ENCODE measurements at places on chromosomes 2 and 18. TPM values are rescaled to one million over a fixed set of nuclear protein-coding genes. Genes with fewer than 3 reads are reported as not detected.

GRCh38 chr18:72181241-72181764 is 362.8 kb downstream of the CBLN2 start:
- peaks cover 9% of the 10 kb centered on the region for H3K4me1 ChIP-seq
- no peak for DNase-seq
- H3K4me3 ChIP-seq = no peak overlapping the region
- H3K27me3 ChIP-seq = no peaks in the 10 kb centered on the region
- H3K27ac ChIP-seq = no peak overlapping the region
- H3K36me3 ChIP-seq = peaks cover 6% of the 10 kb centered on the region

DNA sequence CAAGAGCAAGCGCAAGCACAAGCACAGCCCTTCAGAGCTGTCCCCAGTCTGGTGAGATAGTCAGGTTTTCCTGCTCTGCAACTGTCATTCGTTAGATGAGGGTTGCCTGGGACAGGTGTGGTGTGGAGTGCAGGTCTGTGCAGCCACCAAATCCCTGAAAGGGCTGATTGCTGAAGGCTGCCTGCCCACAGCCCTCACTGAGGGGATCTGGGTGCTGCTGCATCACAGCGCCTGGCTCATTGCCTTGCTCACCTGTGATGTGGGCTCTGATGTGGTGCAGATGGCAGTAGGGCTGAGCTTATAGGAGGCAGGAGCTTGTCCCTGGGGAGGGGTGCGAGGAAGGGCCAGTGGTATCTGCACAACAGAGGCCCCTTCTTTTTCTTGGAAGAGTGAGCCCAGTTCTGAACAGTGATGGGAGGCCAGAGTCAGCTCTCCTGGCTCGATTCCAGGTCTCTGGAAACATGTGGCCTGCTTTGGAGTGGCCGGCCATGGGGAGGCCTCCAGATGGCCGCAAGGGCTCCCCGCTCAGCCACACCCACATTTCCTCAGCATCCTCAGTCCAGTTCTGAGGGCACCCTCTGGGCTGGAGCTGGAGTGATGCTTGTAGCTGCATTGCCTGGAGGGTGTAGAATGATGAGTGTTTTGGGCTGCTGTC is 11.4 kb downstream of the UBE2F start:
- no peak for DNase-seq
- peaks cover 65% of the 10 kb centered on the region for H3K4me1 ChIP-seq
- H3K4me3 ChIP-seq = no peak overlapping the region
- H3K27me3 ChIP-seq = no peaks in the 10 kb centered on the region

GRCh38 chr2:55019526-55020258 is 30.6 kb downstream of the RTN4 start:
- no peak for DNase-seq
- H3K4me3 ChIP-seq = no peak overlapping the region
- H3K27ac ChIP-seq = no peak overlapping the region

SCN1A gene
- total RNA-seq = not detected

- peaks cover 42% of the 10 kb centered on the region for H3K27me3 ChIP-seq
- no peaks in the 10 kb centered on the region for H3K4me1 ChIP-seq
- no peak overlapping the region for H3K4me3 ChIP-seq
- no peak for DNase-seq
- no peak overlapping the region for H3K27ac ChIP-seq
Observed at GRCh38 chr2:119423811-119424210, 7.8 kb upstream of the TMEM37 start.

TCF7L1 gene
- 0.07 TPM for total RNA-seq

- no peak overlapping the region for H3K4me3 ChIP-seq
- H3K36me3 ChIP-seq = peaks cover under 1% of the 10 kb centered on the region
- no peaks in the 10 kb centered on the region for H3K4me1 ChIP-seq
- no peak overlapping the region for H3K27ac ChIP-seq
- no peak for DNase-seq
Observed at GRCh38 chr2:218810256-218810655, 21.3 kb downstream of the PRKAG3 start.

GRCh38 chr2:96801786-96802595 is 14.1 kb upstream of the CNNM3 start:
- peak; percentile 70 for DNase-seq
- H3K4me3 ChIP-seq = no peak overlapping the region
- H3K4me1 ChIP-seq = peaks cover 10% of the 10 kb centered on the region
- H3K27ac ChIP-seq = no peak overlapping the region
- no peaks in the 10 kb centered on the region for H3K27me3 ChIP-seq
